ENCODE measurements at places on chromosomes 7 and 10.
A peak's percentile ranks its signal among the peaks of the same experiment; 100 is the strongest.

DNA sequence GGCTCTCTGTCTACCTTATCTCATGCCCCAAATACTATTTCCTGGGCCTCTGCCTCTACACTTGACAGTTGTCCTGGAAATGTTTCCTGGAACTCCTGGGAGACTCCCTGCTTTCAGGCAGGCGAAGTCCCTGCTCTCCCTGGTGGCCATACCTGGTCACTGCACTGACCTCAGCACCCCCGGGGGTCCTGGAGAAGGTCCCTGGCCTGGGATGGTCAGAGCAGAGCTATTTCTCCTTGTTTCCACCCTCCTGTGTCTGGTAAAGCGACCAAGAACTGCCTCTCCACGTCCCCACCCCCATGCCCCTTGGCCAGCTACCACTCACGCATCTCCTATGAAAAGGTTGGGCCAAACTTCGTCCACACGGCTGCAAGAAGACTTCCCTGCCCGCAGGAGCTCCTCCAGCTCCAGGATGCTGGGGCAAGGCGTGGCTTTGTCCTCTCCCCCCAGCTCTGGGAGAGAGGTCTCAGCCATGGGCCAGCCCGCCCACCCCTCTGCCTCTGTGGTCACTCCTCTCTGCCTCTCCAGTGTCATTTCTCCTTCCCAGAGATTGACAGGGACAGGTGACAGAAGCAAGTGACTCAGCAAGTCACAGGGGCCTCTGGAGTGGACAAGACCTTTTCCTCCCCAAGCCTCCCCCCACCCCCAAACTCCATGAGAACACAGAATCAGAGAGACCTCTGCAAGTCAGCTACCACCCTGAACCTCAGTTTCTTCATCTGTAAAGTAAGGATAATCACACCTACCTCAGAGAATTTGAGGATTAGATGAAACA lies 2.6 kb upstream of the SAMD8 start:
- DNase-seq, result peak; percentile 20

DNA sequence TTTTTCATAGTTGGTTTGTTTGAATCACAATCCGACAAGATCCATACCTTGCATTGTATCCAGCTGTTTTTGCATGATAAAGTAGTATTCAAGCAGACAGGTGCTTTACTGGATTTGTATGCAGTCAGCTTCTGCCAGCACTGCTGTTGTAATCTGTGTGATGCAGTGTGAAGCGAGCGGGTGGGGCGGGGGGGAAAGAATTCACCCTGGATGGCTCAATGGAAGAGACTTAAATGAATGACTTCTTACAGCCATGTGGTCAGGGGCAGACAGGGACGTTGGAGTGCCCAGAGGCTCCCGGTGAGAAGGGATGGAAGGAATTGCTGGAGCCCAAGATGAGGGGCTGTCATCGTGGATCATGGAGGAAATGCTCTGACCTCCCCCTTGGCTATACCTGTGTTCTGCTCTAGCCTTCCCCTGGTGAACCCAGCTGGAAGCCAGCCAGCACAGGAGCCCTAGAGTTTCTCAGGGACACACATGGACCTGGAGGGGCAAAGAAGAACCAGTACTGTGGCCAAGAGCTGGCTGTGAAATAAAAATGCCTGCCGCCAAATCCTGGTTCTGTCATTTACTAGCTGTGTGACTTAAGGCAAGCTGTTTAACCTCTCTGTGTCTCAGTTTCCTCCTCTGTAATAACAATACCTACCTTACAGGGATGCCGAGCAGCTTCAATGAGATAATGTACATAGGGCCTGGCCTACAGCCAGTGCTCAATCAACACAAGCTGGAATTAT lies 14.1 kb downstream of the NFE2L3 start:
- DNase-seq, result no peak

DNA sequence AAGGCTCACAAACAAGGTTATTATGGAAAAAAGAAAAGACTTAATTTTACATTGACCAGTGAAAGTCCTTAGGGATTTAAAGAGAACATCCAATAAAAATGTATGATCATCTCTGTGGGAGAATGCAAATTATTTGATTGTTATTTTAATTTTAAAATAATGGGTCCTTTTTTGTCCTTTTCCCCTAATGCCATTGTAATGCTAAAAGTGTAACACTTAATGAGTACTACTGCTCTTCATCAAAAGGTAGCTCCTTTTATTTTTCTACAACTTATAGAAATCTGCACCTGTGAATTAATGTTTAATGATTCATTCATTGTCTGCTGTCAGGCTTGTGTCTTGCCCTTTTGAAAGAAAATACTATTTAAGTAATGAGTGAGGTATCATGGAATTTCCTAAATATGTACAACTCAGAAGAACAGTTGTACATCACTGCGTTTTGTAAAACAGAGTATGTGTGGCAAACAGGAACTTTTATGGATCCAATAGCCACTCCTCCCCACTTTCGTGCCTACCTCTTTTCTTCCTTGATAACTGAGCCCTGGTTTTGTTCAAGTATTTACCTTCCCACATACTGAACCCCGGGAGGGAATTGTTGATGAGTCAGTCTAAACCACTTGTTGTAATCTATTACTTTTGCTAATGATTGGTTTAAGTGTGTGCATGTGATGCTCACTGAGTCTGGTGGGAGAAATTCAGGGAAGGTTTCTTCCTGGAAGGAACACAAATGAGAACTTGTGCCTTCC lies 19.9 kb upstream of the TRUB1 start:
- no peak for DNase-seq

GRCh38 chr7:117807676-117808075 lies 65.6 kb downstream of the CTTNBP2 start:
- peak; percentile 25 for DNase-seq

DNA sequence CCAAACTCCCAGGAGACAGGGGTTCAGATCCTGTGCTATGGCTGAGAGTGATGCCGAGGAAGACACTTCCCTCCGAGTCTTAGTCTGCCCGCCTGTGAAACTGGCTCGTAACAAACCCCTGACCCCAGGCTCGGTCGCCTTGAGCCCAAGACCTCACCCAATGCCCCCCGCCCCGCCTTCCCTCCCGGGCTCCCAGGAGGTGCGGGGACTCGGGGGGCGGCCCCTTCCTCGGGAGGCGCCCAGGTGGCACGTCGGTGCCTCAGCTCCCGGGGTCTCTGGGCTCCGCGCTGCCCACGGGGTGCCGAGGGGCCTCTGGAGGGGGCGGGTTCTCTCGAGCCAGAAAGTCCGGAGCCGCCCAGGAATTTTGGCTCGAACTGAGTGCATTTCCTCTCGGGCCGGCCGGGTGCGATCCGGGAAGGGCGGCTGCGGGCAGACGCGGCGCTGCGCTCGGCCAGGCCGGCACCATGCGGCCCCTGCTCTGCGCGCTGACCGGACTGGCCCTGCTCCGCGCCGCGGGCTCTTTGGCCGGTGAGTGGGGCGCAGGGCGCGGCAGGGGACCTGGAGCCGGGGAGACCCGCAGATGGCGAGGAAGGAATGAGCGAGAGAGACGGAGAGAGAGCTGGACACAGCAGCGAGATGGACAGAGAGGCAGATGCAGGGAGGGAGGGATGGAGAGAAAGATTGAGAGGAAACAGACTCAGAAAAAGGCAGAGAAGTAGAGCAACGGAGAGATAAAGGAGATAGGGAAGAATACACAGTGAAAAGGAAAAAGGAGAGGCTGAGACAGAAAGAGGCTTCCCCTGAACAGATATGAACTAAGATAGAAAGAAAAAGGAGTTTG lies at the start of gene PLAC9:
Gene PLAC9, plus strand, starts transcription at position 432 of the 841 bp plus-strand sequence. Its CDS starts 33 bp downstream, at position 465.
- DNase-seq, result peak; percentile 35

DNA sequence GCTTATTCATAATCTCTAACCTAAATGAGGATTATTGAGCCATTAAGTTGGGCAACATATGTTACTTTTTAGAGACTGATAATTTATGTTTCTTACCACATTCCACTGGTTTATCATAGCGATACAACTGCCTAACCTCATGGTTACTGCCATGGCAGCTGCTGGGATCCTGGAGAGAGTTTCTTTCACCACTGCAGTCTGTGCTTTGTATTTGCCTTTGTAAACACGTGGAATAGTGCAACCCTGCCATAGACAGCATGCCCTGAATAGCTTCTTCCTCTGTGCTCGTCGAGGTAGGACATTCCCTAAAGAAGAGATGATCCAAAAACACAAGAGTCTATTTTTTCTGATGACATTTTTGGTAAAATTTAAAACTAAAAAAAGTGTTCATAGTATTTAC lies 33.7 kb upstream of the PARP12 start:
- DNase-seq, result no peak

- peak; percentile 15 for DNase-seq
Measured at GRCh38 chr7:110839866-110840265, 251.1 kb upstream of the LRRN3 start.

- no peak for DNase-seq
Measured at GRCh38 chr10:3201796-3202195, 29.2 kb upstream of the PITRM1 start.

- DNase-seq, result no peak
Measured at GRCh38 chr10:51030480-51030879, 43.8 kb upstream of the PRKG1 start.

DNA sequence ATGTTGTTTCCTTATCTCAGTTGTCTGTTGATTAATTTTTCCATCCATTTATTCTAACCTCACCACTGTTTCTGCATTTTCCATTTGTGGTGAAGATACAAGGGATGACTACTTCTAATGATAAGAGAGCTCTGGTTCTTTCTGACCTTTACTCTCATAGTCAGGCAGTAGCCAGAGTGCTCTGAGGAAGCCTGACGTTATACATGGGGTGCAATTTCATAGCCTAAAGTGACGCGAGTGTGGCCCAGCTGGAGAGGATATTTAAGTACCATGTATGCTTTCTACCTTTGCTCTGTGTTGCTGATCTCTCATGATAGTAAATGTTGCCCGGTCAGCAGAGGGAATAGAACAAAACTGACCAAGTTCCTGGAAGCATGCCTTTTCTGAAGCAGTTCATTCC lies 33.9 kb upstream of the CYCS start:
- DNase-seq, result no peak

GRCh38 chr7:36840904-36841303 lies 116.6 kb upstream of the AOAH start:
- DNase-seq, result no peak

DNA sequence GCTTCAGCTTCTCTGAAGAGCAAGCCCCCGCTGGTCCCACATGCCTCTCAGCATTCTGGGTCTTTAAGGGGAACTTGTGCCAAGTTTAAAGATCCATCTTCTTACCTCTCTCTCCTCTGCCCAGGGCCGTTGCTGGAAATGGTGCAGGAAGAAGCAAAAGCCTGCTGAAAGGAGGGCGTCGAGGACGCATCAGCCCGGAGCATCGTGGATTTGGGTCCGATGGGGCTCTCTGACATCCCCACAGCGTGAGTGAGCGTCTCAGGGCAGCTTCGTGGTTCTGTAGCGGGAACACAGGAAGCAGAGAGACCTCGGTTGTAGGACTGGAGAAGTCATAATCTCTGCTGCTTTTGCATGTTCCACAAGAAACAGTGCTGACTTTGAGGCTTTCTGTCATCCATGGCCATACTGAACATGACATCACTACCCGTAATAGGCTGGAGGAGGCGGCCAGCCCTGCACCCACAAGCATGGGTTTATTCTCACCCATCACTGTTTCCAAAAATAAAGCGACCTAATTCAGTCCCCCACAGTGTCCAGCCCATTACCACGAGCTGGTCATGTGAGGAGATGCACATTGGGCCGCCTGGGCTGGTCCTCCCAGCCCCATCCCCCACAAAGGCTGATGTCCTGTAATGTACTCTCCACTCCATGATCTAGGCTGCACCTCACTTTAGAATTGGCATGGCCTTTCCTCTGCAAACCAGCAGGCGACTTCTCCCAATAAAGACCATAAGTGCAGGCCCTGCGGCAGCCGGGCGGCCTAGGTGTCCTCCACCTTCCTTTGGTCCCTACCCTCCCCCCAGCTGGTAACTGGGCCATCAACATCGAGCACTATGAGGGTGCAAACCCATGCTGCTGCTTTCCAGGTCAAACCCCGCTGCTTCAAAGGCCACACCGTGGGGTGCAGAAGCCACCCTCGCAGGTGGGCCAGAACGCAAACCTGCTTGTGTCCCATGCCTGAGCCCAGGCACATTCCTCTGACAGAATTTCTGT lies 276.9 kb downstream of the TNS3 start:
- no peak for DNase-seq

DNA sequence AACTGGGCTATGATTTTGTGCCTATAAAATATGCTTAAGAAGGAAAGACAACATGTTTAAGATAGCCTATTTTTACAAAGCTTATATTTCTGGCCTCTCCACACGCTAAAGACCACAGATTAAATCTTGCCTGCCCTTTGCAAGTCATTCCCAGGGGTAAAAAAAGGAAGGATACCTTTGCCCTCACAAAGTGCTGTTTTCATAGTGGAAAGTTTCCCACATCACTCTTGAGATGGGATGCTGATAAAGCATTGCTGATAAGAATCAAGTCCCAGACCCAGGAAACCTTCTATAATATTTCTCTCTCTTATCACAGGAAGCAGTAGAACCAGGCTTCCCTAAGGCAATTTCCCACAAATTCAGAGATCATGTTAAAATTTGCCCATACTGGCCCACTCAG lies 56.5 kb downstream of the GSAP start:
- no peak for DNase-seq

DNA sequence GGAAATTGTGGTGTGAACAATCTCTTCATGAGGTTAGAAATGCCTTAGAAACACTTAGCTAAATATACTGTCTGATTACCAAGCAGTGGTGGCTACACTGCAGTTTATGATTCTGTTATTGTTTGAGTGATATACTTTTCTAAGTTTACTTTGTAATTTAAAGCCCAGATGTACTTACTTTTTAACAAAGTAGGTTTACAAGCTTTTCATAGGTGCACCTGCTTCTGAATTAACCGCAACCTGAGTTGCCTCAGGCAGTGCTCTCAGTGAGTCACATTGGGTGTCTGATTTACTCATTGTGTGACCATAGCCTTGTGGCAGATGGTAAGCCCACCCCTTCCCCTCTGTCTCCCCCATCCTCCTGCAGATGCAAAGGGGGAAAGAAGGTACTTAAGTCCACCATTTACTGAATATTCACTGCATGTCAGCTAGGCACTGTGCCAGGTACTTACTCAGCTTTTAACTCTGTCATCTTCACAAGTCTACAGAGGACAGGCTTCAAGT lies 9.0 kb downstream of the MTURN start:
- DNase-seq, result no peak

DNA sequence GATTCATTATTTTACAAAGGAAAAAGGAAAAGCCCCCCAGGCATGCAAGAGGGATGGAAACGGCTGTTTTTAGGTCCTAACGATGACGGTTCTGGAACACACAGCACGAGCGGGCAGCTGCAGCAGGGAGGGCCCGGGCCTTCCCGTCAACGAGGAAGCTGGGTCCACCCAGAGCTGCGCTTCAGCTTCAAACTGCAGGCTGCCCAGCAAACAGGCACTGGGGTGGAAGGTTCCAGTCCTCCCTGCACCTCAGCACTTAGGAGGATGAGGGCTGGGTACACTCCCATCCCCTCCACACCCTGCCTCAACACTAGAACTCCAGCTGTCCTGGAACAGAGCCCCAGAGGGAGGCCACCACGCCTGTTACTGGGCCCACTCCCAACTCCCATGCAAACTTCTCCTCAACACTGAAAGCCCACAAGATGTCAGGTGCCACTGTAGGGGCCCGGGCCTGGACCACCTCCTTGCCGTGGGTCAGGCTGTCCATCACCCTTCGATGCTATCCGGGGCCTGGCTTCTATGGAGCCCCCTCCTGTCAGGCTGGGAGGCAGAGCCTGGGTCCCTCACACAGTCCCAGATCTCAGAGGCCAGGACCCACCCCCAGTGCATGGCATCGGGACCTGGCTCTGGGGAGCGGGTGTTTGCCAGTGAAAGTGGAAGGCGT lies 33.0 kb downstream of the PAPOLB start:
- DNase-seq, result no peak

GRCh38 chr10:102612964-102613275 lies 31.4 kb upstream of the TRIM8 start:
- DNase-seq, result no peak

All from thyroid gland (tissue), 4 donors.